ENCODE measurements at places on chromosomes 7 and 10. TPM values are rescaled to one million over a fixed set of nuclear protein-coding genes. Genes with fewer than 3 reads are reported as not detected.

Gene KIF11
- 42.2 TPM for total RNA-seq

Gene AMZ1
- not detected for total RNA-seq

Gene CAV2
- total RNA-seq = not detected

Gene H2BK1
- total RNA-seq = not detected

- DNase-seq = no peak
Observed at GRCh38 chr10:50260791-50261281, 9.5 kb upstream of the ASAH2 start.

DNA sequence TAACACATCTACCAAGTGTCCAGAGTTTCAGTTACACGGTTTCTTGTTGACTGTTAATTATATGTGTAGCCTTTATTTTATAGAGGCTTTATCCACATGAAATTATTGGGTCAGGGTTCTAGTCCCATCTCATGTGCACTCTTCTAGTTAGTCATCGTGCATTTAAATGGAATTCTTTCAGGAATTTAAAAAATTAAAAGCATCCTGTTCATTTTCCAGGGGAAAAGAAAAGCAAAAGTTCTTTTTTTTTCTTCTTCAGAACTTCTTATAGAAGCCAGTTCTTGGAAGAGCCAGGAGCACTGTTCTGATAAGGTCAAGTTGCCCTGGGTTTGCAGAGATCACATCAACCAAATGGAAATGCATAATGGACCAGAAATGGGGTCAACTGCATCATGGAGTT, 324.7 kb downstream of the INHBA start:
- DNase-seq = no peak

DNA sequence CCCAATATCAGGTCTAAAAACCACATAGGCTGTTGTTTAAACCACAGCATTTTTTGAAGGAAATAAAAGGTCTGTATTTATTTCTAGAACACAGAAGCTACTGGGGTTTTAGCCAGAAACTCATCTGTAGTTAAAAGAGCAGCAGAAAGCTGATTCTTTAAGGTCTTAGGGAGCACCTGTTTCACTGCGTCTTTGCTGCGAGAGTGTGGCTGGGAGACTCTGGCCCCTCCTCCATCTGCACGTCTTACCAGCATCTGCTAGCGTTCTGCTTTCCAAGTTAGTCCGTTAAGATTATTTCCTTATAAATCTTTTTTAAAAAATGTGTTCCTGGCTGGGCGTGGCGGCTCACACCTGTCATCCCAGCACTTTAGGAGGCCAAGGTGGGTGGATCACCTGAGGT, 95.9 kb downstream of the ADARB2 start:
- no peak for DNase-seq

- DNase-seq = no peak
Observed at GRCh38 chr7:55723621-55723941, 139.0 kb downstream of the SEPTIN14 start.

DNA sequence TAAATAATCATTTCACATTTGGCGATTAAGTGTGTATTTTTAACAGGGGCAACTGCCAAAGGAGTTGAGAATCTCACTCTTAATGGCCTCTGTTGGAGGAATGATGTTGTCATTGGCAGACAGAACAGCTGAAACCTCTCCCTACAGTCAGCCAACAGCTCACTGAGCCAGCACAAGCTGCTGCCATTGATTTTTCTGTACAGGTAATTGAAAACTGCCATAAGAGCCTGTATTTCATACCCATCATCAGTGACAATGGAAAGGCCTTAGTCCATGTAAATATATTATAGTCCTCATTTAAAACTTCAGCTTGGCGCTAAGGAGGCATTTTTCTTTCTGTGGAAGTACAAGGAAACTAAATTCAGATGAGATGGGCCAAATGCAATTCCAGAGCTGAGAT, 28.1 kb upstream of the PTN start:
- DNase-seq = no peak

GRCh38 chr7:86913709-86914108, 145.7 kb downstream of the ELAPOR2 start:
- no peak for DNase-seq

- DNase-seq = no peak
Observed at GRCh38 chr7:91083855-91084644, 180.2 kb upstream of the FZD1 start.

GRCh38 chr10:21926358-21926925, 77.1 kb downstream of the DNAJC1 start:
- no peak for DNase-seq

DNA sequence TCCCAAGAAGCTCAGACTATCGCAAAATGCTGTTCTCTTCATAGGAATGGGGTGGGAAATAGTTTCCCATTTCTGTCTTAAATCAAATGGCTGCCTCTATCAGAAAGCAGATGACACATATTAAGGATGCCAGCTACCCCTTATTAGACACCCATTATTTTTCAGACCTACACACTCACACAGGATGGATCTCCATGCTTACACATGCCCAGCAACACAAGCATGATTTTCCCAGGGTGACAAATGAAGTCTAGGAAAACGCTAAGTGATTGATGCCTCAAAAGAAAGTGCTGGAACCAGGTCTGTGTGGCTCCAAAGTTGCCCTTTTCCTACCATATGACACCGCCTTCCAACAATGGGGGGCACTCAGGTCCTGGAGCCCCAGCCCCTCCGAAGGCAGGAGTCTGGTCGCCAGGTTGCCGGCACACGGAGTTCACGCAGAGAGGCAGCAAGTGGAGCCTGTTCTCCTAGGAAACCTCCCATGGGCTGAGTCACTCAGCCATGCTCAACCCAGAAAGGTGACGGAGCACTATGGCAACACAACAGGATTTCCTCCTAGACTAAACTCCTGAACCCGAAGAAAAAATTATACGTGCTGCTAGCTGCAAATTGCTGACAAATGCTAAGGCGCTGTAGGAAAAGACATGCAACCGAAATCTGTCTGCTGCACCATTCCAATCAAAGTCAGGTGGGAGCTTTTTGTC, 19.8 kb downstream of the VOPP1 start:
- DNase-seq = no peak

GRCh38 chr7:158450476-158451124, 137.0 kb downstream of the PTPRN2 start:
- no peak for DNase-seq

GRCh38 chr10:47042780-47043750, 131.8 kb downstream of the PTPN20 start:
- peak; percentile 37 for DNase-seq

GRCh38 chr10:10327934-10328333, 689.7 kb upstream of the CELF2 start:
- DNase-seq = no peak

Data from natural killer cell treated with Interleukin-12 subunit alpha and Interleukin-12 subunit beta and Interleukin-15 and Interleukin-18, amount 100 ng/mL, for 72 hours (primary cell).